ENCODE measurements at places on chromosomes 3 and 15.

GRCh38 chr3:111285694-111286093 is 214.1 kb downstream of the NECTIN3 start:
- no peak for DNase-seq

DNA sequence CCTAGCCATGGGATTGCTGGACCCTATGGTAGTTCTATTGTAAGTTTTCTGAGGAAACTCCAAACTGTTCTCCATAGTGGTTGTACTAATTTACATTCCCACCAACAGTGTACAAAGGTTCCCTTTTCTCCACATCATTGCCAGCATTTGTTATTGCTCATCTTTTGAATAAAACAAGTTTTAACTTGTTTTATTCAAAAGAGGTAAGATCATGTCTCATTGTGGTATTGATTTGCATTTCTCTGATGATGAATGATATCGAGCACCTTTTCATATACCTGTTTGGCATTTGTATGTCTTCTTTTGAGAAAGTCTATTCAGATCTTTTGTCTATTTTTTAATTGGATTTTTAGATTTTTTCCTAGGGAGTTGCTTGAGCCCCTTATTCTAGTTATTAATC is 819.1 kb downstream of the TUSC7 start:
- no peak for DNase-seq

DNA sequence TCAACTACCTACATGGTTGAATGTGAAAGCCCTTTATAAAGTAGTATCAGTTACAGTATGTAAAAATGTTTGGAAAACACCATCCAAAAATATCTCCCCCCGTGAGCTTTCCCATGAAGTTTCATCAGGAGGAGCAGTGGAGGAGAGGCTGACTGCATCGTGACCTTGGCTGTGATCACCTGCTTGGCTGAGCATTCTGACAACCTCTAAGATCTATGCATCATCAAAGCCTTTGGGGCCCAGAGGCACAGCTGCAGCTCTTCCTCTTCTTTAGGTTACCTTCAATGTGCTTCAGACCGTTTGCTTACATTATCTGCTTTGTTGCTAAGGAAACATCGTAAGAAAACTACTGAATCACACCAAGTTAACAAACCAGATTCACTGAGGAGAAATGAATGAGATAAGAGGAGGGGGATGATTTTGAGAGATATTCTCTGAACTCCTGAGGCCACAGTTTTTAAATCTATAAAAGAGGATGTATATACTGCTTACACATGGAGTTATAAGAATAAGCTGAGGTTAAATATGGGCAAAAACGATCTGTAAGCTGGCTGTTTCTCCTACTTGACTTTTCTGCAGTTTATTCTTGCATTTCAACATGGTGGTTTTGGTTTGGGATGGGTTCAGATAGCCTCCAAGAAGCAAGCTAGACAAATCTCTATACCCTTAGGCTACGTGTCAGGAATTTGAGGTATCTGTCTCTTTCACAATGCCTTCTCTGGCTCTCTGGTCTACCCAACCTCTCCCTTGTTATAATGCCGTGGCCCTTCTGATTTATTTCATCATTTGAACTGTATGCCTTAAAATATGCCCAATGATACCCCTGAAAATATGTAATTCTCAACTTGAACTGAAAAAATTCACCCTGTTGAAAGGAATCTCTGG is 4.0 kb downstream of the GCSAM start:
- DNase-seq: no peak

- no peak for DNase-seq
Observed at GRCh38 chr3:124076235-124076634, 84.3 kb upstream of the ROPN1 start.

- DNase-seq: no peak
Observed at GRCh38 chr3:78178740-78179363, 1139.0 kb downstream of the ROBO2 start.

DNA sequence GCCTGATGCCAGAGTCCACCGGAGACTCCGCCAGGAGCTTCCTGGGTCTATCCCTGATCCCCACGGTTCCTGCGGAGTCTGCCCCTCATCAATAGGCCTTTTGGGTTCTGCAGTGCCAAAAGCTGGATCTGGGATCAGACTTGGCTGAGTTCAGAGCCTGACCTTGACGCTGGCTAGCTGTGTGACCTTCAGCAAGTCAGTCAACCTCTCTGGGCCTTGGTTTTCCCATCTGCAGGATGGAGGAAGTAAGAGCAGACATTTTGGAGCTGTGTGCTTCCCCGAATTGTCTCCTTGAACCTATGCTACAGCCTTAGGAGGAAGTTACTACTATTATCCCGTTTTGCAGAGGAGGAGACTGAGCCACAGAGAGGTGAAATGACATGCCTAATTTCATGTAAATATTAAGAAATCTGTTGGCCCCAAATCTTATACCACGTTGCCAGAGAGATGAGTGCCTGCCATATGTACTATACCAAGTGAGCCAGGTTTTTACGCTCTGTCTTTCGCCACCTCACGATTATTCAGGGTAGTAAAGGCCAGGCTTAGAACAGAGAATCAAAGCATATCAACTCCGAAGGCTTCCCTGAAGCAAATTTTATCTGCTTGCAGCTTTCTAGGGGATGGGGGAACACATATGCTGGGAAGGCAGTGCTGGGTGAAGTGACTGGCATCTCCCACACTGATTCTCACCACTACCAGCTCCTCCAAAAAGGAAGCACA is 112.5 kb downstream of the SRGAP3 start:
- no peak for DNase-seq

GRCh38 chr3:197335428-197336132 is 37.2 kb upstream of the DLG1 start:
- DNase-seq: no peak

GRCh38 chr15:63374686-63375520 is 6.7 kb downstream of the CA12 start:
- no peak for DNase-seq
